Stimulated activated CD8-positive, alpha-beta memory T cell treated with anti-CD3 and anti-CD28 coated beads, Interleukin-7, amount 100 ng/mL, for 24 hours (primary cell): ENCODE measurements at places on chromosomes 12 and 14.

GRCh38 chr14:97802430-97803373 is 1005.5 kb downstream of the VRK1 start:
- no peak for DNase-seq

DNA sequence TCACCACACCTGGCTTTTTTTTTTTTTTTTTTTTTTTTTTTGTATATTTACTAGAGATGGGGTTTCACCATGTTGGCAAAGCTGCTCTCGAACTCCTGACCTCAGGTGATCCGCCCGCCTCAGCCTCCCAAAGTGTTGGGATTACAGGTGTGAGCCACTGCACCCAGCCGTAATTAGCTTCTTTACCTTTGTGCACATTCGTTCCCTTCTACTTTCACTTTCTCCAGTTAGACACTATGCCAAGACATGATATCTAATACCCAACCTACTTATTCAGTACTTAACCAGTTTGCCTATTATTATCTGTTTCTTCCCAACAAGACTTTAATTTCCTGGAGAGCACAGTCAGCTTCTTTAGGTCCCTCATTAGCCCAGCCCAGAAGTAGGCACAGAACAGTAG is 5.3 kb downstream of the STYK1 start:
- DNase-seq, result no peak

DNA sequence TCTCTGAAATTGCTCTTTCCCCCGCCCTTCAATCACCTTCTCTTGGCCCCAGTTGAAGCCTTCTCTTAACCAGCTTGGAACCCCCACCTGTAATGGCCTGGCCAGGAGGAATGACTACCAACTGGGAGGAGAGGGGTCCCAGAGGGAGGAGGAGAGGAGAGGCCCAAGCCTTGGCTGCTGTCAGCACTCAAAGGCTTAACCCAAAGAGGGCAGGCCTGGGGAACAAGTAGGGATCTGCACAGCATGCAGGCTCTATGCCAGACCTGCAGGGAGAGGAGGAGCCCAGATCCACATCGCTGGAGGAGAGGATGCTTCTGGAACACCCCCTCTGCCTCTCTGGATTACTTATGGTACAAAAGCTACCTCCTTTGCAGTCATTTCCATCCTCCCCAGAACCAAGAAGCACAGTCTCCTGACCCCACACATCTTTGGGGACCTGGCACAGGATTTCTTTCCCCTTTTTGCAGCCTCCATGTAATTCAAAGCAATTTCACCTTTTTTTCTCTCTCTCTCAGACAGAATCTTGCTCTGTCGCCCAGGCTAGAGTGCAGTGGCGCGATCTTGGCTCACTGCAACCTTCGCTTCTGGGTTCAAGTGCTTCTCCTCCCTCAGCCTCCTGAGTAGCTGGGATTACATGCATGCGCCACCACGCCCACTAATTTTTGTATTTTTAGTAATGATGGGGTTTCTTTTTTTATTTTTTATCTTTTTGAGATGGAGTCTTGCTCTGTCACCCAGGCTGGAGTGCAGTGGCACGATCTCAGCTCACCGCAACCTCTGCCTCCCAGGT is 6.2 kb downstream of the RARG start:
- no peak for DNase-seq

DNA sequence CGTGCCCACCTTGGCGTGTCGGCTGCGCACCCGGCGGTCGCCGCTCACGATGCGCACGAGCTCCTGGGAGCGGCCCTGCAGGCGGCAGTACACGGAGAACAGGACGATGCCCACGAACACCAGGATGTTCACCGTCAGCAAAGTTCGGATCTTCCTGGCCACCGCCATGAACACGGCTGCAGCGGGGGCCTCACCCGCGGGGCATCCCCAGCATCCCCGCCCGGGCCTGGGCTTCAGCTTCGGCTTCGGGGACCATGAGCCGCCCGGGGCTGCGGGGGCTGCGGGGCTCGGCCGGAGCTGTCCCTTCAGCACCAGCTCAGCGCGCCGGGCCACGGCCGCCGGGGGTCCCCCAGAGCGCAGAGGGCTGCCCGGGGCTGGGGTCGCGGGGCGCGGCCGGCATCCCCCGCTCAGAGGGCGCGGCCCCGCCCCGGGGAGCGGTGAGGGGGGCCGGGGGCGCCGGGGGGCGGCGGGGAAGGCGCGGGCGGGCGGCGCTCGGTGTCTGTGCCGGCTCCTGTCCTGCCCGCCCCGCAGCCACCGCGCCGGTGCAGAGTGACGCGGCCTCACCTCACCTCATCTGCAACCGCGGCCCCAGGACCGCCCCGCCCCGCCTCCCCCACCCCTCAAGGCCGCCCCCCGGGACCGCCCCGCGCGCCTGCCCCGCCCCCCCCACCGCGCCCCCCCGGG is at the start of gene GALNT9:
GALNT9 (minus strand) TSS at position 554 of the 684 bp plus-strand sequence; CDS start at position 168, 386 bp downstream.
- DNase-seq, result no peak

DNA sequence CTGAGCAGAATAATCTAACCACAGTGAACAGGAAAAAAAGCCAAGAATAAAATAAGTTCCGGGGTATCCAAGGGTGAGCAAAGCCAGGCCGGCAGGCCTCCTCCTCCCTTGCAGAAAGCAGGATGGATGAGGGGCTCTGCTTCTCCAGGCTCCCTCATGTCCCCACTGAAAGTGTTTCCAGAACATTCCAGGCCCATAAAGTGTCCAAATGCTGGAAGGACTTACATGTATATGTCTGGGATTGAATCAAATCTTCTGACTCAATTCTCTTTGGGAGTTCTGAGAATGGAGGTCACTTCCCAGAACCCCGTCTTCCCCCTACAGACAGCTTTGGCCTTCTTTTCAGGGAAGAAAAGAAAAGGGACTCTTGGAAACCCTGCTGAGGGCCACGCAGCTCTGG is 25.0 kb upstream of the BDKRB1 start:
- no peak for DNase-seq

GRCh38 chr12:68259318-68259940 is 6.0 kb upstream of the IL22 start:
- DNase-seq, result no peak
